Activated CD4-positive, alpha-beta T cell treated with anti-CD3 and anti-CD28 coated beads, Interleukin-2, amount 10 ng/mL, durations not matched to agents 24 days and 14 days (primary cell): ENCODE measurements at places on chromosomes 16 and 17. TPM values are rescaled to one million over a fixed set of nuclear protein-coding genes. Genes with fewer than 3 reads are reported as not detected.

- H3K27me3 ChIP-seq: peaks cover 7% of the 10 kb centered on the region
- H3K4me1 ChIP-seq: no peaks in the 10 kb centered on the region
- no peak overlapping the region for H3K27ac ChIP-seq
- H3K36me3 ChIP-seq: no peaks in the 10 kb centered on the region
Observed at GRCh38 chr17:41777574-41778188, 8.8 kb downstream of the JUP start.

GRCh38 chr17:15659236-15659635 is 24.9 kb downstream of the TRIM16 start:
- no peak overlapping the region for H3K27ac ChIP-seq
- peaks cover 15% of the 10 kb centered on the region for H3K36me3 ChIP-seq
- no peaks in the 10 kb centered on the region for H3K27me3 ChIP-seq
- no peak overlapping the region for H3K4me3 ChIP-seq
- peaks cover 8% of the 10 kb centered on the region for H3K4me1 ChIP-seq

DNA sequence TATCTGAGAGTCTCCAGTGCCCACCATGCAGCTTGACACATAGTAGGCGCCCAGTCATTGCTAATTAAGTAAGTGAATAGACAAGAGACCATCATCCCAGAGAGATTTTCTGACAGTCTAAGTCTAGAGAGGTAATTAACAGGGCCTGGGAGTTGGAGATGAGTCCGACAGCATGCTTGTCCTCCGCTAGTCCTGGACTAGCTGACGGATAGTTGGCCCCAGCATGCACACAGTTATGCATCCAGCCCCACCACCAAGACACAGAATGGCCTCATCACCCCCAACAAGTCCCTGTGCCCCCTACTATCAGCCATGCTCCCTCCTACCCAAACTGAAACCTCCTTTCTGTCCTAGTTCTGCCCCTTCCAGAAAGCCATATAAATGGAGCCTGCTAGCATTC is 10.0 kb downstream of the GRB7 start:
- H3K27ac ChIP-seq: no peak overlapping the region
- no peak for DNase-seq
- no peaks in the 10 kb centered on the region for H3K36me3 ChIP-seq
- no peaks in the 10 kb centered on the region for H3K27me3 ChIP-seq

DNA sequence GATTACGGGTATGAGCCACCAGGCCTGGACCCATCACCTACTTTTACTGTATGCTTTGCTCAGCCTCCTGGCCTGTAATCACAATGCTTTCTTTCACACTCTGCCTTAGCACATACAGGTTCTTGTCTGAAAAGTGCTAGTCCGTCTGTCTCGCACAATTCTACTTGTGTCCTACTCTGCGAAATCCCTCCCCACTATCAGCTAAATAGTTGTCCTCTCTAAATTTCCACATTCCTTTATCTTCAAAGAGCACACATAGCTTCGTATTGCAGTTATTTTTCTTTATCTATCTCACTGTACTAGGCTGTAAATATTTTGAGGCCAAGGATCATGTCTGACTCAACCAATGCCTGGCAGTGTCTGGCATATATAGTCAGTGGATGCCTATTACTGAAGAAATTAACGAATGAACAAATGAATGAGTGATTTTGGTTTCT is 38.5 kb upstream of the ETV4 start:
- H3K4me3 ChIP-seq: no peak overlapping the region
- no peak overlapping the region for H3K27ac ChIP-seq
- H3K4me1 ChIP-seq: peaks cover 3% of the 10 kb centered on the region

DNA sequence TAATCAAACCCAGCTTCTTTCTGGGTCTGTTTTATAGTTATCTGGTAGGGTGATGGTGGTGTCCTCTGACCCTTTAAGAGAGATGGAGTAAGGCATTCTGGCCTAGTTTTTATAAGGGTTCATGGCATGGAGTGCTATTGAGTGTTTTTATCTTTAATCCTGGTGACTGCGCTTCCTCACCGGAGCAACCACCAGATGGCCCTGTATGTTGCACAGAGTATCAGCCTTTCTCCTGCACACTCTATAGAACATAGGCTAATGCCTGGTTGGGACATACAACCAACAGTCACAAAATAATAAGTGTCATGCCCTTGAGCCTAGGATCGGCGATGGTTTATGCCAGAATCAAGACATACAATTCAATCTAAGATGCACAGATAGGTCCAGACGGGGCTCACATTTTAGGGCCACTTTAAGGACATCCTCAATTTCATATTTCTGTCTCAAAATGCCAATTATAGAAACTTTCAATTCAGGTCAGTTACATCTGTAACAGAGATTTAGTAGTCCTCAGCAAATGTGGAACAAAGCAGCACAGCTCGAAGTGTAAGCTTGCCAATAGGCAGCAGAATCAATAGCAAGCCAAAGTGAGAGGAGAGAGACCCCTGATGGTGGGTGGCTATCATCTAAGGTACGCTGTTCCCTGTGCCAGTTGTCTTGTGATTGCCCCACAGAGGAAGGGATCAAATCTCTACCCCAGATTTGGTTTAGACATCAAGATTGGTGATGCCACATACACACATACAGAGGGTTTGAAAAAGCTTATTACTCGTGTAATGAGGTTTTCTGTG is 37.2 kb upstream of the HOXB9 start:
- DNase-seq: no peak
- H3K4me1 ChIP-seq: no peaks in the 10 kb centered on the region
- no peak overlapping the region for H3K27ac ChIP-seq

Gene MPV17L
- total RNA-seq: 0.09 and 0.21 TPM in 2 replicates

DNA sequence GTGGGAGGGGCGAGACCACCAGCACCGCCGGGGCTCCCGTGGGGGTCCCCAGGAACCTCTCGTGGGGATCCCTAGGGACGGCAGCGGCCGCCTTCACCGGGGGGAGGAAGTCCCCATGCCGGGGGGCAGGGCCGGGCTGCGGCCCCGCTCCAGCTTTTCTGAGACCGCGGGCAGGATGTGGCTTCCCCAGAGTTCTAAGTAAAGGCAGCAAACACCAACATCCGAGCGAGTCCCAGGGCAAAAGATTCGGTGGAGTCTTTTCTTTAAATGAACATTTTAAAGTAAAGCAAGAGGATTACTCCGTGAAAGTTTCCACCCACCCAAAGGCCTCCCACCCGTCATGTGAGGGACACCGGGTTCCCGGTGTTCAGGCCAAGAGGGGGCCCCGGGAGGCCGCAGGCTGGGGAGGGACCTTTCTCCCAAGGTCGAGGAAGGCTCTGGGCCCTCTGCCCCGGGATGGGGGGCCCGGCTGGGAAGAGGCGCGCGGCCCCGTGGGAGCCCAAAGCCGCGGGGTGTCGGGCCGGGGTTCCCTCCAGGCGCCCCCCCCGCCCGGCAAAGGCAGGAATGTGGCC is 137.2 kb upstream of the RPH3AL start:
- H3K4me3 ChIP-seq: peak overlapping the region; percentile 95
- peaks cover 12% of the 10 kb centered on the region for H3K27me3 ChIP-seq
- peaks cover 6% of the 10 kb centered on the region for H3K36me3 ChIP-seq
- H3K27ac ChIP-seq: peak overlapping the region; percentile 97
- DNase-seq: peak; percentile 94

Gene CHST4
- not detected in 2 replicates for total RNA-seq

DNA sequence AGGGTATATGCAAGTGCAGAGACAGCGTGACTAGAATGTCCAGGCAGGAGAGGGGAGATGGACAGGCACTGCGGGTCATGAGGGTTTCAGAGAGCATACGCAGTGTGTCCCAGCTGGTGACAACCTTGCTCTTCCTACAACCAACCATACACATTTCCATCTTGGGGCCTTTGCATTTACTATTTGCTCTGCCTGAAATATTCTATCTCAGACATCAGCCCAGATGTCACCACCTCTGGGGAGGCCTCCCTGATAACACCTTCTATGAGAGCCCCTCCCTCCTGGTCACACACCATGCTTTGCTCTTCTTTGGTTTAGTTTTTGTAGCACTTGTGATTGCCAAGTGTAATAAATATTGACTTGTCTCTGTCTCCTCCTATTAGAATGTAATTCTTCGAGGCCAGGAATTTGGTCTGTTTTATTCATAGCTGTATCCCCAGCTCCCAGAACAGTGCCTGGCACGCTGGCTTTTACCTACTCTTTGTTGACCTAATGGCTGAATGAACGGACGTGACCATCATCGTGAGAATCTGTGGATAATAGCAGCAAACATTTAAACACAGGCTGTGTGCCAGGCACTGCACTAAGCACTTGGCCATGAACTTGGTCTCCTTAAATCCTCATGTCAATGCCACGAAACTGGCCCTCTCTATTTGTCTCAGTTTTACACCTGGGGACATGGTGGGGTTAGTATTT is 51.9 kb downstream of the PLCG2 start:
- no peaks in the 10 kb centered on the region for H3K36me3 ChIP-seq
- no peak overlapping the region for H3K27ac ChIP-seq
- peaks cover 3% of the 10 kb centered on the region for H3K27me3 ChIP-seq
- H3K4me3 ChIP-seq: no peak overlapping the region
- peaks cover 10% of the 10 kb centered on the region for H3K4me1 ChIP-seq
- no peak for DNase-seq

DNA sequence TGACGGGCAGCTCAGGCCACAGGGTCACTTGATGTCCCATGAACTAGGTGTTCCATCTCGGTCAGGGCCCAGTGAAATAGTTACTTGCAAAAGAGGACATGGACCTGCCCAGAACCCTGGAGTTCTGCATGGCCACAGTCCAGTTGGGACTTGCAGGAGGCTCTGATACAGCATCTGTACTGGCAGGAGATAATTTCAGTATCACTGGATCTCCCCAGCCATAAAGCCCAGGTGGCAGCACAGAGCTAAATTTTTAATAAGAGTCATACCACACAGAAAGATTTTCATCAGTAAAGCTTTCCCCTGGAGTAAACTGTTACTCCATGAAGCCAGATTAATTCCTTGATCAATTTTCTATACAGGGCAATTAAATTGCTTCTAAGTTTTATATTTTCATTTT is 18.0 kb upstream of the SLC16A5 start:
- H3K27me3 ChIP-seq: no peaks in the 10 kb centered on the region

GRCh38 chr16:55697867-55698266 is 42.1 kb downstream of the SLC6A2 start:
- H3K4me1 ChIP-seq: no peaks in the 10 kb centered on the region
- no peaks in the 10 kb centered on the region for H3K36me3 ChIP-seq
- no peak for DNase-seq
- no peak overlapping the region for H3K4me3 ChIP-seq
- H3K27me3 ChIP-seq: no peaks in the 10 kb centered on the region

Gene PYCARD
- total RNA-seq: 15.6 and 17.1 TPM in 2 replicates

Gene VASN
- 0.16 TPM in 1 of 2 replicates, not detected in the other for total RNA-seq

GRCh38 chr16:57593021-57593420 is 35.4 kb upstream of the ADGRG1 start:
- H3K36me3 ChIP-seq: peaks cover 14% of the 10 kb centered on the region
- no peaks in the 10 kb centered on the region for H3K27me3 ChIP-seq
- H3K4me1 ChIP-seq: peaks cover 41% of the 10 kb centered on the region

Gene SEZ6
- total RNA-seq: not detected in 2 replicates

DNA sequence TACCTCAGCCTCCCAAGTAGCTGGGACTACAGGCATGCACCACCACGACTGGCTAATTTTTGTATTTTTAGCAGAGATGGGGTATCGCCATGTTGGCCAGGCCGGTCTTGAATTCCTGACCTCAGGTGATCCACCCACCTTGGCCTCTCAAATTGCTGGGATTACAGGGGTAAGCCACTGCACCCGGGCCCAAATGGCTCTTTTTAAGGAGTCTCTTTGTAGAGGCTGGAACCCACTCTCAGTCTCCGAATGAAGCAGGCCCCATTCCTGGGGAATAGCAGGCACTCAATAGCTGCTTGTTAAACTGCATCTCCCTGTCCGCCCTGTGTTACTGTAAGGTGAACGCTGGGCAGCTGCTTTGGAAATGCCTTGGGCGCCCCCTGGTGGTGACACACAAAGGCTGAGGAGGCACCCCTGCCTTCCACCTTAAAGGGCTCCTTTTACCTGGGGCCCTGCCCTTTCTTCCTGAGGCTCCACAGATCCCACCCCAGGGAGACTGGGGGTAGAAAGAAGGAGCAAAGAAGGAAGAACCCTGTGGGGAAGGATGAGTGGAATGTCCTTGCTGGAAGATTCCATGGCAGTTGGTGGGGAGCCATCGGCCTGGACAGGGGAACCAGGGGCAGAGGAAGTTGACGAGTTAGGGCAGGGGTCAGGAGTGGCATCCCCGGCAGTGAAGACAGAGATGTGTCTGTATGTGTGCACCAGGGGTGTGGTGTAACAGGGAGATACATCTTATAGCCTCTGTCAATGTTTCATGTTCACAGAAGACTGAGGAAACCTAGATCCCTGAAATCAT is 6.1 kb upstream of the SP2 start:
- H3K4me1 ChIP-seq: peaks cover 18% of the 10 kb centered on the region
- H3K4me3 ChIP-seq: no peak overlapping the region
- DNase-seq: peak; percentile 96

- peaks cover 14% of the 10 kb centered on the region for H3K4me1 ChIP-seq
- peaks cover 32% of the 10 kb centered on the region for H3K27me3 ChIP-seq
- H3K36me3 ChIP-seq: no peaks in the 10 kb centered on the region
- no peak for DNase-seq
- no peak overlapping the region for H3K27ac ChIP-seq
Observed at GRCh38 chr16:85754413-85754812, 3.5 kb upstream of the C16orf74 start.

- H3K27ac ChIP-seq: no peak overlapping the region
- H3K36me3 ChIP-seq: no peaks in the 10 kb centered on the region
- H3K27me3 ChIP-seq: no peaks in the 10 kb centered on the region
- no peak for DNase-seq
- no peak overlapping the region for H3K4me3 ChIP-seq
Observed at GRCh38 chr16:7350806-7351205, 18.2 kb downstream of the RBFOX1 start.

Gene CLDN7
- total RNA-seq: 0.31 and 0.40 TPM in 2 replicates

DNA sequence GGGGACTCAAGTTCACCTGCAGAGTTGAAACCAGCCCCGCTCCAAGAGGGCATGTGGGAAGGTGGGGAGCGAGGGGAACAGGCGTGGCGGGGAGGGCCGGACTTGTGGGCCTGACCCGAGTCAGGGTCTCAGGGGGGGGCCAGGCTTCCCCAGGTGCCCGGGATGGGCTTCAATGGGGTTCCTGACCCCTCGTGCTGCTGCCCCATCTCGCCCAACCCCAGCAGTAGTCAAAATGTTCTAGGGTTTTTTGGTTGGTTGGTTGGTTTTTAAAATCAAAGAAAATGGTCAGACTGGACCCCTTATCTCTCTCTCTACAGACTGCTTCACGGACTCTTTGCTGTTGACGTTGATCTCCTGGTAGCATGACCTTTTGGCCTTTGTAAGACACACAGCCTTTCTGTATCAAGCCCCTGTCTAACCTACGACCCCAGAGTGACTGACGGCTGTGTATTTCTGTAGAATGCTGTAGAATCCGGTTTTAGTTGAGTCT is 69.5 kb downstream of the AMFR start:
- peak overlapping the region; percentile 82 for H3K4me3 ChIP-seq
- no peak for DNase-seq
- peaks cover 2% of the 10 kb centered on the region for H3K36me3 ChIP-seq

DNA sequence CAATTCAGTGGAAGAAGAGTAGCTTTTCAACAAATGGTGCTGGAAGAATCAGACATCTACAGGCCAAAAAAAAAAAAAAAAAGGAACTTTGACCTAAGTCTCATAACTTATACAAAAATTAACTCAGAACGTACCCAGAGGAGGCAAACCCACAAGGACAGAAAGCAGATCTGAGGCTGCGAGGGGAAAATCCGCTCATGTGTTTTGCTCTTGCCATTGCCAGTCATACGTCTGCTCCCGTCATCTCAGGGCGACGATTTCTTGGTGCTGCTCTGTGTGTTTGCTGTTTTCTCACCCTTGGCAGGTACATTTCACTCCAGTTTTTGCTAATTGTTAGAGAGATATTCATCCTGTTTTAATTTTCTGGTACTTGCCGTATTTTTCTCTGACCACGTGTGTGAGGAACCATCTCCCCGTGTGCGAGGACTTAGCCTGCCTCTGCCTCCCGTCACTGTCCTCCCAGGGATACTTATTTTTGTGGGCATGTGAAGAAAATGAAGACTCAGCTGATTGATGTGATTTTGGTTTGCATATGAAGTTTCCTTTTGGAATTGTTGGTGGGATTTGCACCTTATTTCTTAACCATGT is 33.4 kb upstream of the ACSF3 start:
- no peak overlapping the region for H3K4me3 ChIP-seq
- H3K27ac ChIP-seq: no peak overlapping the region
- H3K27me3 ChIP-seq: no peaks in the 10 kb centered on the region
- no peak for DNase-seq
- no peaks in the 10 kb centered on the region for H3K36me3 ChIP-seq
